ENCODE measurements at places on chromosomes 3 and 15.

DNA sequence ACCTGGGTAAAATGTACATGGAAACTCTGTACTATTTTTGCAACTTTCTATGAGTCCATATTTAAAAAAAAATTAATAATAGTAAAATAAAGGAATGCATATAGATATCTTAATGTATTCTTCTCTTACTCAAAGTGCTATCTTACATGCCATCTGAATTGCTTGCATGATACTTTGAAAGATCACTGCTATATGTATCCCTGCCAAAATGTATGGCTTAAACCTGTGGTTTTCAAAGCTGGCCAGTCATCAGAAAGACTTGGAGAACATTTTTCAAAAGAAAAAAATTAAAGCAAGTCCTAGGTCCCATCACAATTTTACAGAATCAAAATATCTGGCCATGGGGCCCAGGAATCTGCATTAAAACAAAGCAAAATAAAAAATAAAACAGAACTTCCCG is 262.1 kb downstream of the LPP start:
- no peak for DNase-seq

DNA sequence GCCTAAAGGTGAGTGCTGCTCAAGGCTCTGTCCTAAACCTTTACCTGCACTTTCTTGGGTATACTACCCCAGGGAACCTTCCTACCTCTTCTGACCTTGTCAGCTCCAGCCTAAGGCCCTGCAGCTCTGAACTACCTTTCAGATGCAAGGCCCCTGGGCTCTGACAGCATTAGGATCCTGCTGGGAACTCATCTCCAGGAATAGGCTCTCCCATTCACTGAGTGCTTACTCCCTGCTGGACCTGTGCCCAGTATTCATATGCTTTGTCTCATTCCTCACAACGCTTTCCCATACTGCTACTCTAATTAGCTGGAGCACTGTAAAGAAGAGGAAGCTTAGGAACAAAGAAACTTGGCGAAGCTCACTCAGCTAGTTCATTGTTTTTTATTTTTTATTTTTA is 53.8 kb upstream of the RAB6B start:
- DNase-seq = peak; percentile 47

DNA sequence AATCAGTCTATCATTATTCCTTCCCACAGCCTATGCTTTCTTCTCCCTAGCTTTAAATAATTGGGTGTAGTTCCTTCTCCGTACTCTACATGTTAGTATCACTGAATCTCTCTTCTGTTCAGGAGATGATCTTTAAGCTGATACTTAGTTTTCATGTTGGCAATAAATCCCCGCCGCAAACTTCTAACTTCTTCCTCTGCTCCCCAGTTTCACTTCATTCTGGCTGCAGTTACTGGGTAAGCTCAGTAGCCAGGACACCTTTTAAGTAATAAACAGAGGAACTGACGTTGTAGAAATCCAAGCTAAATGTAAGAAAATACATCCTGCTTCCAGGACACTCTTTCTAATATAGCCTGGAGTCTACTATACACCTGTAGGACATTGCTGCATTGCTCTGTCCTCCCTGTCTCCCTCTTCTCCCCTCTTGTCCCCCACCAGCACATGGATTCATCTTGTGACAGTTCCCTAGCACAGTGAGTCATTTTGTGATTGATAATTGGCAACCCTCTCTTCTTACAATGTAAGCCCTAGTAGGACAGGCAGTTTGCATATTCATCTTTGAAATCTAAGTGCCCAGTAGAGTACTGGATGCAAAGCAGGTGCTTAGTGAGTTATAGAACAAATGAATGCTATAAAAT is 598.2 kb downstream of the UNC13C start:
- DNase-seq = no peak

DNA sequence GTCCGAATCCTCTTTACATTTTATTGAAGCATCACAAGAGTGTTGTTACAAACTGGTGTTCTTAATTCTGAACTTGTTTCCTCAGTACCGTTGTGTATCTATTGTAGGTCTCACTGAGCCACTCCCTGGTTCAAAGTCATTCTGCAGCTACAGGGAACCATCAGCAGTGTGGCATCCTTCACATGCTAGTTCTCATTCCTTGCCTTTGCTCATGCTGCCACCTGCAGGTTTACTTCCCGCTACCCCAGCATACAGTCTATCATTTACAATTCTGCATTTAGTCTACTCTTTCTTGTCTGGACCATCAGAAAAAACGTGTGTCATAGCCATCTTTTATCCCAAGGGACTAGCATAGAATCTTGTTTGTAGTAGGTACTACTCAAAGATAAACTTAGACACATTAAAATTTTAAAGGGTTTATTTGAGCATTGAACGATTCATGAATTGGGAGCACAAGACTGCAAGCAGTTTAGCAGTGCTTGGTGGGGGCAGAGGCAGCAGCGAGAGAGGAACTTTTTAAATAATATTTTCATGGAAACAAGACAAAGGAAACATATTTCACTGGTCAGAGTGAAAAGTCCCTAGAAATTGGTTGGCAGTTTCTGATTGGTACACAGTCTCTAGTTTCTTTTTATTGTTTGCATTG is 402.1 kb downstream of the CADM2 start:
- peak; percentile 54 for DNase-seq

DNA sequence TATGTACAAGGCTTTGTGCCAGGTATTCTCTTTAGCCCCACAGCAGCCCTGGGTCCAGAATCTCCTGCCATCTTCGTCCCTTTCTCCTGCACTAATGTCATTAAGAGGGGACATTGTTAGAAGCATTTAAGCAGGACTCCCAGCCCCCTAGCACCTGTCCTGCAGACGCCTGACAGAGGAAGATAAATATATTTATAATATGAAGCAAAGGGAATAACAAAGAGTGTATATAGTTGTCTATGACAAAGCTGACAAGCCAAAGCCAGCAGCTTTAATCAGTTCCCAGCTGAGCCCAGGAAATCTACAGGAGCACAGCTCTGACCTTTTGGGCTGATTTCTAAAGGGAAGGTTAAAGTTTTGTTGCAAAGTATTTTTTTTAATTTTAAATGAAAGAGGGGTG is 96.0 kb downstream of the MEGF11 start:
- DNase-seq = no peak

DNA sequence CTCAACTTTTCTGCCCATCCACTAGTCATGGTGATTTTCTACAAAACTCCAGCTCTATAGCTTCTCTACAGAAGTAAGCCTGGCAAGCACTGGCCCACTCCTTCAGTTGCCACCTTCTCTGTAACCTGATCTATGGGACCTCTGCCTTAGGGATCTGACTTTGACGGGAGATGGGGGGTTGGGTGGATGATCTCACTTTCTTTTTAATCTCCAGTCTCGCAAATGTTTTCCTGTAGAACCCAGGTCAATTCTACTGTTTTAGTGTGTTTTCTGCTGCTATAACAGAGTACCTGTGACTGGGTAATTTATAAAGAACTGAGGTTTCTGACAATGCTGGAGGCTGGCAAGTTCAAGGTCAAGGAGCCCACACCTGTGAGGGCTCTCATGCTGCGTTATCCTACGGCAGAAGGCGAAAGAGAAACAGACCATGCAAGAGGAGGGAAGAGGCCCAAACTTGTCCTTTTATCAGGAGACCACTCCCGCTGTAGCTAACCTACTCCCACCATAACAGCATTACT is 189.9 kb upstream of the THRB start:
- no peak for DNase-seq

DNA sequence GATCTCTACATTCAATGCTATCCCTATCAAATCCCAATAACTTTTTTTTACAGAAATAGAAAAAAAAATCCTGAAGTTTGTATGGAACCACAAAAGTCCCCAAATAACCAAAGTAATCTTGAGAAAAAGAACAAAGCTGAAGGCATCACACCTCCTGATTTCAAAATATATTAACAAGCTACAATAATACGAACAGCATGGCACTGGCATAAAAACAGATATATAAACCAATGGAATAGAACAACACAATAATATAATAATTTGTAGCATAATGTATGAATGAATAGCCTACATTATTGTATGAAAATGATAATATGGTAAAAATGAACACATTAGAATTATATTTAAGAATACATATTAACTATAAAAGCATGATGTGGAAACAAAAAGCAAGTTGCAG is 76.7 kb upstream of the TMC3 start:
- no peak for DNase-seq

DNA sequence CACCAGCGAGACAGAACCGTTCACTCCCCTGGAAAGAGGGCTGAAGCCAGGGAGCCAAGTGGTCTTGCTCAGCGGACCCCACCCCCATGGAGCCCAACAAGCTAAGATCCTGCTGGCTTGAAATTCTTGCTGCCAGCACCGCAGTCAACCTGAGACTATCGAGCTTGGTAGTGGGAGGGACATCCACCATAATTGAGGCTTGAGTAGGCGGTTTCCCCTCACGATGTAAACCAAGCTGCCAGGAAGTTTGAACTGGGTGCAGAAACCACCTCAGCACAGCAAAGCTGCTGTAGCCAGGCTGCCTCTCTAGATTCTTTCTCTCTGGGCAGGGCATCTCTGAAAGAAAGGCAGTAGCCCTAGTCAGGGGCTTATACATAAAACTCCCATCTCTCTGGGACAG is 151.0 kb downstream of the MBNL1 start:
- DNase-seq = no peak

DNA sequence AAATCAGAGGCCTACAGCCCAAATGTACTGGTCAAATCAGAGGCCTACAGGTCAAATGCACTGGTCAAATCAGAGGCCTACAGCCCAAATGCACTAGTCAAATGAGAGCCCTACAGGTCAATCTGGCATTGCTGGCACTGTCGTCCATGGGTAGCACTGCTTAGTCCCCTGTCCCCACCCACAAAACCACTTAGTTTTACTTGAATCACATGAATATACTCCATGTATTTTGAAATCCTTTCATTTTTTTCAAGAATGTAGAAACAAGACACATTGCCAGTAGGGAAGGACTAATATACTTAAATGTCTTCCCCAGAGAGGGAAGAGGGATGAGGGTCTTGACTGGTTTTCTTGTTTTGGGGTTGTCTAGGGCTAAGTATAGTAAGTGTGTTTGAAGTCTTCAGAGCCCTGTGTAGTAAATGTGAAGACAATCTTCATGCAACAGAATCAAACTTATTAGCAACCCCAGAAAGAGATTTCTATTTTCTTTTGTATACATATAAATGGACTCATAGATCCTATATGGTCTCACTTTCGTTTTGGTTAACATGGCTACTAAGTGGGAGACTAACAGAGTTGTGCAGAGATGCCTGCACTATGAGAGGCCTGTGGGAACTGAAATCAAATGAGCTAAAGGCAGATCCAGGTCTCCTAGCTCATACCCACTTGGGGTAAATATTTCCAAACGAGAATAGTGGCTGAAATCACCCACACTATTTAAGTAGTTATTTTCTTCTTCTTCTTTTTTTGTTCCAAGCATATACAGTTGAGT is 38.3 kb upstream of the DCUN1D1 start:
- DNase-seq = no peak

DNA sequence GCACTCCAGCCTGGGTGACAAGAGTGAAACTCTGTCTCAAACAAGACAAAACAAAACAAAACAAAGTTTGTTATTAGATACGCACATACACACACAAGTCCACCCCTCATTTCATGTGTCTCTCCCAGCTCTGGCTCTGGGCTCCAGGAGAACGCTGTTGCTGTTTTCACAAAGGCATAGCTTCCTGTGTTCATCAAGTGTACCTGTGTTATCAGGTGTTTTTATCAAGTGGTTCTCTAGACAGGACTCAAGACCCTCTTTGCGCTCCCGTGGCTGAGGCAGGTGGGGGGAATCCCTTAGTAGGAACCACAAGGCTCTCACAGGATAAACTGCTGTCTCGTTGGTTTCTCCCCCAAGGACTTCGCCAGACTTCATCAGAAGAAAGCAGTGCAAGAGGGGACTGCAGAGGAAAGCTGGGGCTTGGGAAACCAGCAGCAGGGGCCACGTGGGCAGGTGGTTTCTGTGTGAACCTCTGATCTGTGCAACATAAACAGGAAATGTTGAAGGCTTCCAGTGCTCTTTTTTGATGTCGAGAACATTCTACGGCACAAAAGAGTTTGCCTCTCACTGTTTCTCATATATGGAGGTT is 6.9 kb upstream of the PPP1R2 start:
- no peak for DNase-seq

DNA sequence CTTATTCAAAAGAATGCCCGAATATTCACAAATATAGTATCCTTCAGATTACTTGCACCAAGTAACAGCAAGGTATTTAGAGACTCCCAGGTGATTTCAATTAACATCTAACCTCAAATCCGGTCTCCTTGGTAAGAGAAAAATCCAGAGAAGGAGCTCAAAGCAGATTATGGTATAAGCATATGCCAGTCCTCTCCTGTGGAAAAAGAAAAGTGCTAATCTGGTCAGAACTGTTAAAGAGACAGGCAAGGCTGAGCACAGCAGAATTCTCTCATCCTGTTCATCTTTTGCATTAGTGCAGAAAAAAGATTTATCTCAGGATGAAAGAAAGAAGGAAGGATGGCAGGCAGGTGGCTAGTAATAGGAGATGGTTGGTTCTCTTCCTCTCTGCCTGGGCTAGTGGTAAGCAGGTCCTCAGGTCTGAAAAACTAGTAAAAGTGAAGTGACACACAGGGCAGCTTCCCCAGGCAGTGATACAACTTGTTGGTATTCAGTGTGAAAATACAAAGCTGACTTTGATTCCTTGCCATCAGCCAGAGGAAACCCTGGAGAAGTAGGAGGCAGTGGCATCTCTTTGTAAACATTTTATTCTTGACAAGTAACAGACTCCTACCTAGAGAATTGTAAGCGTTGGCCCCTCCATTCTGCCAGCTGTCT is 14.2 kb downstream of the ATXN7 start:
- no peak for DNase-seq

DNA sequence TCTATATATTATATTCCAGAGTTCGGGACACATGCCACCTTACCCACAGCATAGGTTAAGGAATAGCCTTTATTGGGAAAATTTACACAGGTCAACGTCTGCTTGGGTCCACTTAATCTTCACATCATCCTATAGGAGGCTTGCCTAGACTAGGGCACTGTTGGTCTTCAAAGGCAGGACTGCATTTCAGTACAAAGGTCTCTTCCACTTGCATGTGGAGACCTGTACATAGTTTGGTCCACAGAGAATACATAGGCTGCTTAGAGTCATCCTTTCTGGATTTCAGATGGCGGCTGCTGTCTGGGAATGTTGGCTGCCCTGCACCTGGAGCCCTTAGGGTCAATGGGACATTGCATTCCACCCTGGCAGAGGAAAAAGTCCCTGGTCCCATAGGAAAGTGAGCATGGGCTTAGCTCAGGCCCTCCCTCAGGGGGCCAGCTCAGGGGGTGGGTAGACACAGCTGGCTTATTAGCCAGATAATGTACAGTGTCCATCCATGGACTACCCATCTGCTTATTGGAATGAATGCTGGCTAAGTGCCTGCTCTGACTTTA is 75.3 kb upstream of the TGFBR2 start:
- no peak for DNase-seq

- DNase-seq = peak; percentile 57
Measured at GRCh38 chr15:73802431-73803041, 49.4 kb upstream of the INSYN1 start.

DNA sequence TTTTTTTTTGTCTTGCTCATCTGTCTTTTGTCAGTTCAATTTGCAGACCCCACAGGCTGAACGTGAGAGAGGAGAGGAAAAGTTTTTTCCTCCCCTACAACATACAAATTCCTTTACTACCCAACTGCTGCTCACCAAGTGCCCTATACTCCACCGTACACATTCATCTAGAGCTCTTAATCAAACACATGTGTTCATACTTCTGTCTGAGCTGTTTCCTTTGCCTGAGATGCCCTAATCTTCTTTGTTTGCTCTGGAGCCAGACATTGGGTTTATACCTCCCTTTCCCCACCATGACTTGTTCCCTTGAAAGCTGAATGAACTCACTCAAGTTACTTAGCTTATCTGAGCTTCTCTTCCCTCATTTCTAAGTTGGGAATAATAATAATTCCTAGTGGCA is 122.7 kb upstream of the RASGRP1 start:
- DNase-seq = no peak
